Ammon's horn (tissue), 1 donor: ENCODE measurements at places on chromosomes 2 and 18.

GRCh38 chr2:174339561-174340399, 5.0 kb downstream of the SP9 start:
- no peak for DNase-seq

GRCh38 chr2:10954416-10954815, 42.7 kb downstream of the KCNF1 start:
- no peak for DNase-seq

GRCh38 chr2:71742953-71743601, 289.7 kb downstream of the DYSF start:
- peak; percentile 49 for DNase-seq

GRCh38 chr18:52979892-52980291, 639.9 kb downstream of the DCC start:
- DNase-seq, result no peak

- DNase-seq, result no peak
Observed at GRCh38 chr2:31249009-31249690, 15.2 kb downstream of the EHD3 start.

DNA sequence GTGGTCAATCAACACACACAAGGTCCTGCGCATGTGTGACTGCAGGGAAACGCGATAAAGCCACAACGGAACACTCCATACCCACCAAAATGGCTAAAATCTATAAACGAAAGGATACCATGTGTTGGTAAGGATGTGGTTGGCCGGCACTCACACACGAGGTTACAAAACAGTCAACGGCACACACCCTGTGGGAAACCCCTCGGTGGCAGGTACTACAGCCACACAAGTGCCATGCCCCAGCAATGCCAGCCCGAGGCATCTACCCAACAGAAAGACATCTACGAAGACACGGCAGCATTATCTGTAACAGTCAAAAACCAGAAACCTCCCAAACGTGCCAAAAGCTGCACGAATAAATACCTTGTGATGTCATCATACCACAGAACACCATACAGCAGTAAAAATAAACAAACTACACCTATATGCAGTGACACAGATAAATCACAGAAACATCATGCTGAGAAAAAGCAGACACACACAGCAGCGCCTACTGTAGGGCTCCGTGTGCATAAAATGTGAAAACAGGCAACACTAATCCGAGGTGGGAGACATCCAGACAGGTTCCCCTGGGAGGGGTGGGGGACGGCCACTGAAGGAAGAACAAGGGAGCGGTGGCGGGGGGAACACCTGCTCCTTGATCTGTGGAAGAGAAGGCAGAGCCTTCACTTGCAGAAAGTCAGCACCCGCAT, 36.7 kb downstream of the HDAC4 start:
- no peak for DNase-seq

- no peak for DNase-seq
Observed at GRCh38 chr2:121754851-121755236, 607 bp upstream of the TSN start.

GRCh38 chr18:66325251-66325650, 278.6 kb downstream of the CDH19 start:
- no peak for DNase-seq

- DNase-seq, result no peak
Observed at GRCh38 chr2:173851141-173851641, 114.0 kb downstream of the SP3 start.

DNA sequence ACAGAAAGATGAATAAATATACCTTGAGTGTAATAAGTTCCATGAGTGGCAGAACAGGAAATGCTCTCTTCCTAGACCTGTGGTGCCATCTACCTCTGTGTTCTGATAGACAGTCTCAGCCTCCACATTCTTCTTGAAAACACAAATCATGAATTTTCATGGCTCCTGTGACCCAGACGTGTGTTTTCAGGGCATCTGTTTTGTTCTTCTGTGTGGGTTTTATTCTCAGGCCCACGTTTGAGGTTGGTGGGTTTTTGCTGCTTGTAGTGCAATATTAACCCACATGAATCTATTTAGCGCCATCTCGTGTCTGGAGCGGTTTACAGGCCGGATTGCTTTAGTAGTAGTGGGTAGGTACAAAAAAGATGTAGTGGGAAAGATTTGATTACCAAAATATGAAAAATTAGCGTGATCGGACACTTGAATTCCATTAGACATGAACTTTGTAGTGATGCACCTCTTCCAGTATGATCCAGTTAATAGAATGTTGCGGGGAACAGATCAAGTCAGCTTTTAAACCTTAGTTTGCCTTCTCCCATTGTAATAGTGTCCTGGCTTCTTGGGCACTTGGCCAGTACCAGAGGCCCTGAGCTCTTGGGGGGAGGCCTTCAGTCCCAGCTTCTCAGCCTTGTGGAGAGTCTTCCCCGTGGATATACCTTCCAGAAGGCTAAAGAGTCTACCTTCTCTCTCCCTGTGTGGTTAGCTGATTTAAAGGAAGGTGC, 256.5 kb downstream of the TPGS2 start:
- peak; percentile 75 for DNase-seq

DNA sequence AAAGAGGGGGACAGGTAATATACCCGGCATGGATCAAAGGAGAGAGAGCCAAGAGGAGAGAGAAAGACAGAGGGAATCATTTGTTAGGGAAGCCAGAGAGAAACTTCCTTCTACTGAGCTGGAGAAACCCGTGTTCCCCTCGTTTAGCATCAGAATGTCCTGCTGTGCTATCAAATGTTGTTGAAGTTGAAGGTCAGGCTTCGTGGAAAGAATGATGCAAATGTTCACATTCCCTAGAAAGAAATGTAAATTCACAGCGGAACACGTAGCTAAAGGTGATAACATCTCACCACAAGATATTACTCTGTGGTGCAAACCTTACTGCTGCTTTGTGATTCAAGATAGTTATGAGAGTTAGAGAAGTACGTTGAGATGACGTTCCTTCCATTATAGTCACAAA, 258.1 kb downstream of the LNPK start:
- DNase-seq, result no peak

- no peak for DNase-seq
Observed at GRCh38 chr2:211203986-211204385, 647.6 kb downstream of the CPS1 start.

DNA sequence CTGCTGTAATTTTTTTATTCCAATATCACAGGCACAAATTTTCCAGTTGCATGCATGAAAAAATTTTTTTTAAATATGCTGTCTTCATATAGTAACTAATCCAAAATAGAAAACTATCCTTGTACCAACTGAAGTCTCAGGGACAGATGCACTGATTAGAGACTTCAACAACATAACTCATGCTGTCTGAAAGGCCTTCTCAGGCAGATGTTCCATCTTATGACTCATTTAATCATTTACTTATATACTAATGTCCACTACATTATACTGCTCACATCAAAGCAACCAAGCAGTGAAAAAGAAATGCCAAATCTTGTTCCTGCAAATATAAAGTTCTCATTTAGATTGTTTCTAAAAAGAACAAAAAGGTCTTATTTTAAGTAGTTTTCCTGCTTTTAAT, 53.1 kb downstream of the OLA1 start:
- DNase-seq, result no peak

DNA sequence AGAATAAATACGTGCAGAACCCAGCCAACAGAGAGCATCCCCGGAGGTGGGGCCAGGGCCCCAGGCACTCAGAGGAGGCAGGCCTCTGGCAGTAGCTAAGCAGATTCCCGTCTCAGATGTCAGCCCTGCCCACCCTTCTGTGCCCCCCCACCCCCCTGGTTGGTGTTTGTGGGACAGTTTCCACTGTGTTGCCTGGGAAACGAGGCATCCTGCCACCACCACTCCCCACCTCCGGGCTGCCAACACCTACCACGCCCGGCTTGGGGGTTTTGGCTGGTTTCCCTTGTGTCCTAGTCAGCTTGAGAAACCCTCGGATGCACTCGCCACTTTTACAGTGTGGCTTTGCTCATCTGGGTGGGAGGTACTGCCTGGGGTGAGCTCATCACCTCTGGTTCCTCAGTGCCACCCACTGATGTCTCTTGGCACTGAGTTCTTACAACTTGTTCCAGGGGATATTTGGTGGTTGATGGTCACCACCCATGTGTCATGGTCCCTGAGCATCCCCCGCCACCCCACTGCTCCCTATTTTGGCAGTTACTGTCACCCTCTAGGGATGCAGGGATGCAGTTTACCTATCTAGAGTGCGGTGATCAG, 72.4 kb upstream of the YWHAQ start:
- no peak for DNase-seq

DNA sequence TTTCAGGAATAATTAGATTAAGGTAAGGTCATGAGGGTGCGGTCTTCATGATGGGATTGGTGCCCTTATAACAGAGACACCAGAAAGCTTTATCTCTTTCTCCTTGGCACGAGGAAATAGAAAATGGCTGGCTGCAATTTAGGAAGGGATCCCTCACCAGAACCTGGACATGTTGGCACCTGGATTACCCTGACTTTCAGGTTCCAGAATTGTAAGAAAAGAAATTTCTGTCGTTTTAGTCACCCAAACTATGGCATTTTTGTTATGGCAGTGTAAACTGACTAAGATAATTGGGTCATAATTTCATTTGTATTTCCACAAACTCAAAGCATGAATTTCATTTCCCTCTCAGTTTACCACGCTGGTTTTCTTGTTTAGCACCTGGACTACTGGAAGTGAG, 473.6 kb downstream of the PTH2R start:
- DNase-seq, result no peak

DNA sequence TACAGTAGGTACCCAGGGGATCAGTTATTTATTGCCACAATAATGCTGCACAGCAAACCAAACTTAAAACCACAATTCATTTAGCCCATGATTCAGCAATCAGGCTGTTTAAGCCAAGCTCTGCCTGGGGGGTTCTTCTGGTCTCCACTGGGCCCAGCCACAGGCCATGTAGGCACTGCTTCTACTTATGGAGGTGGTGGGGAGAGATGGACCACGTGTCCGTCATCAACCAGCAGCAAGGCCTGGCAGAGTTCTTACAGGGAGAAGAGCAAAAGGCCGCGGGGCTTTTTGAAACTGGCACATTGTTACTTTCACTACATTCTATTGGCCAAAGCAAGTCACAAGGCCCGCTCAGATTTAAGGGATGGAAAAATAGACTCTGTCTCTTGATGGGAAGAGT, 76.3 kb upstream of the DAPL1 start:
- DNase-seq, result no peak

DNA sequence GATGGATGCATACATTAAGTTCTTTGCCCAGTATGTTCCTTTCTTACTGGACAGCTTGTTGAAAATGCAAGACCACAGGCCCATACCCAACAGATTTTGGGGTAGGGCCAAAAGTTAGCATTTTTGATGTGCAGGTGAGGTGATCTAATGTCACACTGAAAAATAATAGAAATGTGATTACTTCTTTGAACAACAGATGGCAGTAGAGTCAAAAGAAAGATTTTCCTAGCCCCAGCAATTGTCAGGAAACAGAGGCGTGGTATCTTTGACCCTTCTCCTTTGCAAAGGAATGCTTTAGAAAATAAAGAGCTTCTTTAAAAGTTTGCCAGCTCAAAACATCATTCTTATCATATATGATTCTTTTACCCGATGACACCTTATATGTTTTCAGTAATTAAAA, 343.6 kb upstream of the SYT4 start:
- peak; percentile 11 for DNase-seq

- no peak for DNase-seq
Observed at GRCh38 chr18:24995056-24995455, 356.9 kb downstream of the ZNF521 start.

- no peak for DNase-seq
Observed at GRCh38 chr2:239047420-239047819, 199.5 kb downstream of the TWIST2 start.

GRCh38 chr2:47288864-47289263, 114.1 kb upstream of the MSH2 start:
- DNase-seq, result no peak

DNA sequence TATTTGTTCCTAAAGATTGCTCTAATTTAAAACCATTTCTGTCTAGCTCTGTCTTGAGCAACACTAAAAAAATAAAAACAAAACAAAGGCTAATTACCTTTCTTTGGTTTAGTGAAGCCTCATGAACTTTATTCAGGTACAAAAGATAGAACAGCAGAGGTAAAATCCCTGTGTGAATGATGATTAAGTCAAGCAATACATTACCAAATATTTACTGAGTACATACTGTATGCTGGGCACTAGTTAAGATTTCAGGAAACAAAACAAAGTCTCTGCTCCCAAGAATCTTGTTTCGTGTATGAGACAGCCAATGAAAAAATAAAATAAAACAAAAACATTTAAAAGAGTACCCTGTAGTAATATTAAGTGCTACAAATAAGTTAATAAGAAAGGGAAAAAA, 257.5 kb downstream of the RND3 start:
- DNase-seq, result no peak

GRCh38 chr18:54737986-54738385, 90.3 kb upstream of the RAB27B start:
- no peak for DNase-seq

DNA sequence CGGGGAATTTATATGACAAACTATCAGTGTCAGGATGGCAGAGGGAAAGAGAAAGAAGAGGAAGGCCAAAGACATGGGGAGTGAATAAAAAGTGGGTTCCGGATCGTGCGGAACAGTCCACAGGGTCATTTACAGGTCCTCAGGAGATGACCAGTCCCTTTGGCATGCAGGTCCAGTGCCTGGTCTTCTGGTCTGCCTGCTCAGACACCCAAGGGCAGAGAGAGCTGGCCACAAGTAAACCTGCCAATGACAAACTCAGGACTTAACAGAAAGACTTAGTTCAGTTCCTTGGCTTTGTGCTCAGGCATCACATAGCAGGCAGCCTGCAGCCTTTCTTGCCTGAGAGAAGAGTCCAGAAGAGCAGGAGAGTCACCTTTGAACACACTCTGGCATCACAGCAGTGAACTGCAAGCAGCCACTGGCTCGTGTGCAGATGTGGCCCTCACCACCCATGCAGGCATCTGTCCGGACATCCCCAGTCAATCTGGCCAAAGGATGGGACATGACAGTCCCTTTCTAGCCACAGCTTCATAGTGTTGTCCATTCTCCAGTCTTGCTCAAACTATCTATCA, 14.0 kb downstream of the TMEM127 start:
- DNase-seq, result peak; percentile 77

DNA sequence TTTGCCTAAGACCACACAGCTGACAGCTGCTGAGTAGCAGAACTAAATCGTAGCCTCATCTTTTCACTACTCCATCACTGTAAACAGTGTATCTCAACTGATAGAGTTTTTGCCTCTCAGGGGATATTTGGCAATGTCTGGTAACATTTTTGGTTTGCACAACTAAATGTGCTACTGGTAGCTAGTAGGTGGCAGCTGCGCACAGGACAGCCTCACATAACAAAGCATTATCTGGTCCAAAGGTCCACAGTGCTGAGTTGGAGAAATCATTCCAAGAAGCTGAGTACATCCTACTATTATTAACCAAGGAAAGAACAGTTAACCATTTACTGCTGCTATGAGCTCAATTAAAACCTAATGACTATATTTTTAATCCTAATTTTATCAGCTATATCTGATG, 6.1 kb upstream of the CCDC102B start:
- DNase-seq, result no peak

DNA sequence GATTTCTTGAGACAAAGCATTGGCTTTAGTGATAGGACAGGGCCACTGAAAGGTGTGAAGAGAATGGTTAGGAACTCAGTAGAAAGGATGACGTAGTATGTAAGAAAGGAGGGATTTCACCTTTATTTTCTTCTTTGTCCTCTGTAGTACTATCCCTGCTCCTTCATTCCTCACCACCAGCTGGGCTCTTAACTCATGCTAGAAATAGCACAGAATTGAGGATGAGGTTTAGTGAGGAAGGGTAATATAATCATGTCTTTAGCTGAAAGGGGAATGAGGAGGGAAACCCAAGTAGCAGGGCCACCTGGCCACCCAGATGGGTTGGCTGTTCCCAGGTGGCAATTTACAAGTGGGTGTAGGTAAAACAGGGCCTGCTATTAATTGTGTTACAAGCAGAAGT, 15.2 kb downstream of the ACVR2A start:
- DNase-seq, result no peak
